Body of pancreas (tissue), 4 donors: ENCODE measurements at places on chromosomes 3 and 15. TPM values are rescaled to one million over a fixed set of nuclear protein-coding genes. Genes with fewer than 3 reads are reported as not detected.

- no peak for DNase-seq
These were observed 622.0 kb downstream of the PYDC2 start for GRCh38 chr3:192082730-192083660.

DNA sequence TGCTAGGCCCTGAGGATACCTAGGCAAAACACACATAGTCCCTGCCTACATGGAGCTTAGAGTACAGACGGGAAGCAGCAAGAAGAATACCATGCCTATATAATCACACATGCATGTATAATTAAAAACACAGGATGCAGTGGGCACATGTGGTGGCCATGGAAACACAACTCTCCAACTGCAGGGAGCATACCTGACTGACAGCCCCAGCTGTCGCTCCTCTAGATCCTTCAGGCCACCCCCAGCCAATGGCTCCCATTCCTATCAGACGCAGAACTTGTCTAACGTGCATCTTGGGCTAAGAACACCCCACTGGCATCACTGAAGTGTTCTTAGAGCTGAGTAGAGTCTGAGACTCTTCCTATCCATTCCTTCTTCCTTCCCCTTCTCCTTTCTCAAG is 125.5 kb upstream of the FRMD4B start:
- DNase-seq: no peak

- DNase-seq: peak; percentile 86
These were observed 7.1 kb downstream of the CPN2 start for GRCh38 chr3:194344012-194344411.

DNA sequence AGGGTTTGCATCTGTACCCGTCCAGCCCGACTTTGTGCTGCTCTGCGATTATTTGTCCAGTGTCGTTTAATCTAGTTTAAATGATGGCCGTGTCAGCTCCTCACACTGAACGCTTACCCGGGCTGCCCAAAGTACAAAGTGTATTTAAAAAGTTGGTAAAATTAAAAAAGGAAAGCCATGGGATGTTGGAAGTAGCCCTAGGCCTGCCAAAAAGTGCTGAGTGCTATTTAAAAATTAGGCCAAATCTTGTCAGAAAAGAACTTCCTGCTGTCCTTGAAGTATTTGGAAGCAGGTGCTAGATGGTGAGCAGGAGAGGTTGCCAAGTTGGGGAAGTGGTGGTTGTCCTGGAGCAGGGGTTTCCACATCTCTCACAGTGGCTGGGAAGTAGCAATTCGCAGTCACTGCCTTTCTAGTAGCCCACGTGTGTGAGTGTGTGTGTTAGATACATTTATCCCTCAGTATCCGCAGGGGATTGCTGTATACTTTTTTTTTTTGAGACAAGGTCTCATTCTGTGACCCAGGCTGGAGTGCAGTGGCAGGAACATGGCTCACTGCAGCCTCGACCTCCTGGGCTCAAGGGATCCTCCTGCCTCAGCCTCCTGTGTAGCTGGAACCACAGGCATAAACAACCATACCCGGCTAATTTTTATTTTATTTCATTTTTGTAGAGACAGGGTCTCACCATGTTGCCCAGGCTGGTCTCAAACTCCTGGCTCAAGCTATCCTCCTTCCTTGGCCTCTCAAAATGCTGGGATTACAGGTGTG is 664 bp downstream of the PPCDC start:
- peak; percentile 43 for DNase-seq

PKM gene
- 96.9 TPM for total RNA-seq
